Hippocampal formation (tissue), 2 donors: ENCODE measurements at places on chromosomes 1 and 21.

- peak; percentile 46 for DNase-seq
Measured at GRCh38 chr1:204417074-204417997, 5.7 kb upstream of the PPP1R15B start.

DNA sequence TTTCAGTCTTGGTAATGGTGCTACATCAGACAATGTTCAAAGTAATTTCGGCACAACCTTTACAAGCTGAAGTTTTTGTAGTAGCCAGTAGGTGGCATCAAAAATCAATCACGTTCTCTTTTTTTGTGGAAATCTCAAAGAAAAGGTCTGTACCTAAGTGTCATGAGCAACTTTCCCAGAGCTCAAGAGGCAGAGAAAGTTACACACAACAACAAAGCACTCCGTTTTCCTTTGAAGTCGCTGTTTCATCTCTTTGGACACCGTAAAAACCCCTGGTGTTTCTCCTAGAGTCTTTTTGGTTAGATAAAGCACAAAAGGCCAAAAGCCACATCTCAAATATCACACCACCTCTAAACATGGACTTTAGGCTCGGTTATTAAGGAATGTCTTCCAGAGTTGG is 131.6 kb downstream of the LHX8 start:
- peak; percentile 52 for DNase-seq

- DNase-seq, result no peak
Measured at GRCh38 chr1:234271243-234271606, 102.0 kb upstream of the COA6 start.

DNA sequence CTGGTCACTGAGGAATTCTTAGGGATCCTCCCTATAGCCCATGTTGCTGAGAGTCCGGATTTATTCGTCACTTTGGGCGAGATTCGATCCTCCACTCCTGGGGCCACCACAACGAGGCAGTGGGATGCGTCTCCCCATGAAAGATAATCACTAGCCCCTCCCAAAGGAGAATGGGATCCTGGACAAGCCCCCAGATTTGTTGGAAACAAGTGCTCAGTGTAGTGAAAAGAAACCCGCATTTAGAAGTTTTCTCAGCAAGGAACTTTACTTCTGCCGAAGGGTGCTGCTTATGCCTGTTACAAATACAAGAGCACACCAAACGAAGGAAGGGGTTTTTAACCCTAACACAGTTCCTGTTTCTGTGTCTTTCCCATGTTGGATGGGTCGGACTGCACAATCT is 83.3 kb downstream of the ZFYVE9 start:
- DNase-seq, result no peak

- DNase-seq, result no peak
Measured at GRCh38 chr21:34561806-34562205, 49.8 kb upstream of the KCNE1 start.

GRCh38 chr1:65206836-65207235 is 58.8 kb downstream of the AK4 start:
- no peak for DNase-seq

GRCh38 chr1:159868766-159869165 is 6.3 kb upstream of the VSIG8 start:
- DNase-seq, result no peak

GRCh38 chr1:77565321-77565720 is 117.1 kb downstream of the ZZZ3 start:
- no peak for DNase-seq

- no peak for DNase-seq
Measured at GRCh38 chr1:193265716-193266115, 79.3 kb upstream of the B3GALT2 start.

GRCh38 chr1:44835738-44836675 is 7.0 kb downstream of the PTCH2 start:
- DNase-seq, result peak; percentile 53

GRCh38 chr1:8169364-8170058 is 143.4 kb upstream of the ERRFI1 start:
- peak; percentile 15 for DNase-seq

DNA sequence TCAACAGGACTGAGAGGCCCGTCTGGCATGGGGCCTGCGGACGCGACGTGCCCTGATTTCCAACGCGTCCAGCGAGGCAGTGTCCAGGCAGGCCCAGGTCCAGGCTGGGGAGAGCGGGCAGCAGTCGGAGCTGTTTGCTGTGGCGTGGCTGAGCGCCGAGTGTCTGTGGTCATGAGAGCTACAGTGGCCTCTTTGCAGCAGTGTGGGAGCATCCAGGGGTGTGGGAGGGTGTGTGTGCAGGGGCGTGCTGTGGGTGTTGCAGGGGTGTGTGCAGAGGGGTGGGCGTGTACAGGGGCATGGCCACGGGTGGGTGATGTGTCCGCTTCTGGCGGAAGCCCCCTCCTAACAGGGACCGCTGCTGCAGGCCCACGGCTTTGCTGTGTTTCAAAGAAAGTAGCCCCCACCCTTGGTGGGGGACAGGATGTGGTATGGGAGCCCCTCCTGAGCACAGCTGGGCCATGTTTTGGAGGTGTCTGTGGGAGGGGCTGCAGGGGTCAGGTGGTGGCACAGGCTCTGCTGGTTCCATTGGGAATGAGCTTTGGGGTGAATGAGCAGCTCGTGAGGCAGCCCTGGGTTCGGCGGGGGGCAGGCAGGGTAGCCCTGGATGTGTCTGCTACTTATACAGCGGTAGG is 17.7 kb downstream of the PLCH2 start:
- DNase-seq, result peak; percentile 73

GRCh38 chr1:67880056-67880601 is 46.9 kb upstream of the GNG12 start:
- DNase-seq, result no peak

DNA sequence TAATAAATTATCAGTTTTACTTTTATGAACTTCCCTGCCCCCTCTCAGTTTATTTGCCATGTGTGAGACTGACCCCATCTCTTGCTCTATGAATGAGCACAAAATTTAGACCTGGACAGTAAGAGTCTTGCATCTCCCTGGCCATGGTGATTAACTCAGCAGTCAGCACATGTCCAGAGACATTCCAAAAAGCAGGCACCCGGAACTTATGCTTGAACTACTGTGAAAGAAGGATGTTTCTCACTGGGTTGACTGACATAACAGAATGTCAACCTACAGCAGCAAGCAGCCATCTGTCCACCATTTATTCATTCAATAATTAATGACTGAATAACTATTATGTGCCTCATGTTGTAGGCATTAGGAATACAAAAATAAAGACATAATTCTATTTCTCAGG is 11.3 kb upstream of the SEC16B start:
- no peak for DNase-seq

DNA sequence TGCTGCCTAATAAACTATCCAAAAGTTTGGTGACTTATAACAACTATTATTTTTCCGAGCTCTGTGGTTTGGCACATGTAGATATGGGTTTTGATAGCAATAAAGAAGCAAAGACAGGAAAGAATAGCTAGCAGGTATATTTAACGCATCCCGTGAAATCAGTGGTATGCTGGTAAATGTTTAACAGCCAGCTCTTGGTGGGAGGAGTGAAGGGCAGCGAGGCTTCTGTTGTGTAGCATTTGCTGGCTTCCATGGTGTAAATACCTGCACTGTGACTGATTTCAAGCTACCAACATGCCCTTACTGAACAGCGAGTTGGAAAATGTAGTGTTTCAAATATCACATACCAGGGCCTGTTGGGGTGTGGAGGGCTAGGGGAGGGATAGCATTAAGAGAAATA is 291.0 kb downstream of the PRDM2 start:
- DNase-seq, result no peak
